ENCODE measurements at places on chromosomes 12 and 14.

DNA sequence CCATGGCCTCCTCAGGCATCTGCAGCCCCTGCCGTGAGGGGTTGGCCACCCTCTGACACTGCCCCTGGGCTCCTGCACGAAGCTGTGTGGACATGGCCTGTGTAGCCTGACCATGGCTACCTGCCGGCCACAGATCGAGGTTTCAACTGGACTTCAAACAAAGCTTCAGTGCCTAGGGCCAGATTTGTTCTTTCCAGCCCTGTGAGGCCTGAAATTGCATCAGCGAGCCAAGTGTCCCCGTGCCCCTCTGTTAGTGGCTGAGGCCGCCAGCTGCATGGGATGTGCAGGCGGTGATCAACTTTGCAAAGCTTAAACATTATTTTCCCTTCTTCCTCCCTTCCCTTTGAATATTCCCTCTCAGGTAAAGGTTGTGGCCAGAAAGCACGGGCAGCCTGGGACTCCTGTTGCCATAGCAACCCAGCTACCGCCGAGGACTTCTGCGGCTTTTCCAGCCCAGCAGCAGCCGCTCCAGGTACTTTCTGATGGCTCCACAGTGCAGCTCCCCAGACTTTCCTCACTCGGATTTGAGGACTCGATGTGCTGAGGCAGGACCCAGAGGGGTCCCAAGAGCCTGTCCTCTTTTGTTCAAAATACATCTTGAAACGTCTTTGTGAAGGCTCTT, 35.8 kb downstream of the DDX51 start:
- no peak for DNase-seq

DNA sequence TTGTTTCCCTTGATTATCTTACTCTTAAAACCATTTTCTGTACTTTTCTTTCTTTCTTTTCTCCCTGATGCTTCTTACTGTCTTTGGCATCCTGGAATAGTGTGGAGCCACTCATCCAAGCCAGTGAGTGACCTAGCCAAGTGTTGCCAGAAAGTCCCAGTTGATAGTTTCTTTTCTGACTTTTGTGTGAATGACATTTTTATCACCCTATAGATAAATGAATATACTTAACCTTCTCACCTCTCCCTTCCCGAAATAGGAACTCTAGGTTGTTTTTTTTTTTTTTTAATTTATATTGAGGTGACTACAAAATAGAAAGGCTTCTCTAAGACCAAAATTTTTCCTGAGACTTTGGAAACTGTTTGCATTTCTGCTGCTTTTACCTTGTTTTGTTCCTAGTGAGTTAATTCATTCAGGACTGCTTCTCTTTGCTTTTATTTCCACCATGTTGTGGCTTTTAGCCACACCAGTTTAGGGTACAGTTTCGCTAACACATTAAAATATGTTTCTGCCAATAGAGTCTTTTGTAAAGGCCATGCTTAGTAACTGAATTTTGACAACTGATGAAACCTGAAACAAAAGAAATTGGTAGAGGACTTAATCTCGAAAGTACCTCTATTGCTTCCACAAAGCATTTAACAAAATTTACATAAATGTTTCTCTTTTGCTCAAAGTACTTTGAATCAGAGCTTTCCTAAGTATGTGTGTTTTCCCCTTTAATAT, 194.6 kb downstream of the ERC1 start:
- DNase-seq = no peak

- DNase-seq = no peak
These were observed 70.9 kb downstream of the LLPH start for GRCh38 chr12:66059666-66060065.

DNA sequence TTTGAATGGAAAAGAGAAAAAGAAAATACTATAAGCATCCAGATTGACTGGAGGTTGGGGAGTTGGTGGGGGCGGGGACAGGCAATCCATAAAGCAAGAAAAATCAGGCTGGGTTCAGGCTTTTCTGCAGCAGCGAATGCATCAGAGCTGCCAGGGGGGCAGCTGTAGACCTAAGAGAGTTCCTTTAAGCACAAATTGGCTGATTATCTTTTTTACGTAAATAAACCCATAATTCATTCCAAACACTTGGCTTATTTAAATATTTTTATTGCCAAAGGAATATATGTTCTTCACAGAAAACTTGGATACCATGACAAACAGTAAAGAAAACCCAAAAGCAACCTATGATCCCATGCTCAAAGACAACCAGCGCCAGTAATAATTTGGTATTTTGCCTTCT, 10.2 kb downstream of the BDKRB2 start:
- no peak for DNase-seq

DNA sequence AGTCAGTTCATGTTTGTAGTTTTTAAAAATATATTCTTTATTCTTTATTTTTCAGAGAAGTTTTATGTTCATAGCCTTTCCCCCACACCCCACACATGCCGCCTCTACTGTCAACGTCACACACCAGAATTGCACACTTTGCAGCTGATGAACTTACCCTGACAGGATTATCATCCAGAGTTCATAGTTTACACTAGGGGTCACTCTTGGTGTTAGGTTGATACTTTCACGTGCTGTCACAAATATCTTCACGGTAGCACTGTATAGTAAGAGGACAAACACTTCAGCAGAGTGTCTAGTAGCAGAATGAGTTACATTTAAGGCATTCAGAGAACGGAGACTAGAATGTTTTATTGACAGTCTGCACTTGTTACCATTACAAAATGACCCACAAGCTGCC, 5.1 kb downstream of the DPPA3 start:
- peak; percentile 20 for DNase-seq

DNA sequence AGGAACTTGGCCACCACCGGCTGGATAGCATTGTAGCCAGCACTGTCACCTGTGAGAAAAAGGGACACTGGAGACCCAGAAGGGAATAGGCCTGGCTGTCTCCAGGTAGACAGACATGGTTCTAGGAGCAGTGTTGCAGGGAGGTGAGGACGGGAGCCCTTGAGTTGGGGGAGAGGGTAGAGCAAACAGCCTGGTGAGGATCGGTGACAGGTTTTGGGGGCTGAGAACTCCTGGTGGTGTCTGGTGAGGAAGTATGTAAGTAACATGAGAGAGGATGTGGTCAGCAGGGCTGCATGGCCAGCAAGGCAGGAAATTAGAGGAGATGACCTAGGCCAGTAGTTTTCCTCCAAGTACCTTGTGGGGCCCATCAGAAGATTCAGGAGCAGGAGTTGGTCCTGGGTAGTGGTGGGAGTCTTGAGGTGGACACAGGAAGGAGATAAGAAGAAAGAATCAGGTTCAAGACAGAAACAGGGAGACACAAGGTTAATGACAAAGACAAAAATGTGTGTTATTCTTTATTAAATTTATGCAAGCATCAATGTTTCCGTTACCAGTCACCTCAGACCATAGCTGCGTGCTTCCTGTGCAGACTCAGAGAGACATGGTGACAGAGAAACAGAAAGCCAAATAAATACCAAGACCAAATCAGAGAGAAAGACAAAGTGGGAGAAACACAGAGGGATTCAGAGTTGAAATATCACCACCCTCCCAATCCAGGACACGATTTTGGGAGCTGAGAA, at the start of gene ARHGAP9:
Gene ARHGAP9 (minus strand): TSS at position 491 of the 740 bp plus-strand sequence. CDS start 460 bp downstream, at position 31.
- DNase-seq = no peak

DNA sequence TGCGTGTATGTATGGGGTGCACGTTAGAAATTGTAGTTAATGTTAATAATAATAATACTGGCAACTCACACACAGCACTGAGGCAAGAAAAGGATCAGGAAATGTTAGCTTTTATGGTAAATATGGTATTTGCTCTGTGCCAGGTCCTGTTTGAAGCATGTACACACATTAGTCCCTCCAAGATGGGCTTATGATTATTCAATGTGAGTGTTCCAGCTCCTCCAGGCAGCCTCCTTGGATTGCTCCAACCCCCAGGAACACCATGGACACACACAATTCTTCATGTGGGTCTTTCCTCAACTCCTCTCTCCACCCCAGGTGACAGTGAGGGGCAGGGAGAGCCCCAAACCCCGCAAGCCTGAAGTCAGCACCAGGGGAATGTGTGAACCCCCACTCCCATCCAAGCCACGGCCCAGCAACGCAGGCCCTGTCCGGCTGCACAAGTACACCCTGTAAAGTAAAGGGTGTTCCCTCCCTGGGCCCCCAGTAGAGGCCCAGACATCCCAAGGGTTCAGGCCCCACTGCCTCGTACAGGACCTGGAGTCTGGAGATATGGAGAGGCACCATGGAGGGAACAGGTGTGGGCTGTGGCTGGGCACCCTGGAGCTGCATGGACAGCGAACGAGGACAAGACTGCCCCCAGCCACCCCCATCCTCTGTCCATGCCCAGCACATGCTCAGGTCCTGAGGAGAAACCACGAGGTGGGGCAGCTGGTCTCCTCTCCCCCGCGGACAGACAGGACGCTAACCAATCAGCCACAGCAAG, 41.3 kb downstream of the NCOR2 start:
- DNase-seq = no peak

DNA sequence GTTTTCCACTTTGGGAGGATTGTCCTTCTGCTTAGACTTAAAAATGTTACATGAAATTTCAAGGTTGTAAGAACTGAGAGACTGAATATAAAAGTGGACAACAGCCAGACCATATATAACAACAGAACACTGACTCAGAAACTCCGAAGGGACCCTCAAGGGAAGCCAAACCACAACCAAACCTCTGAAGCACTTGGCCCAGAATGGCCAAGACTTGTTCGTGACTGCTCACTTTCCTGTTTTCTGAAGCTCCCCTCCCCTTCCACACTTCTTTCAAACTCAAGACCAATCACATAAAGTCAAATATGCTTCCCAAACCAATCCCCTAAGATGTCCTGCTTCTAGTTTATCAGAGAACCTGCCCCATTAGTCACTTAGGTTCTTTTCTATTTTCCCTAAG, 13.7 kb downstream of the OR6J1 start:
- peak; percentile 79 for DNase-seq

DNA sequence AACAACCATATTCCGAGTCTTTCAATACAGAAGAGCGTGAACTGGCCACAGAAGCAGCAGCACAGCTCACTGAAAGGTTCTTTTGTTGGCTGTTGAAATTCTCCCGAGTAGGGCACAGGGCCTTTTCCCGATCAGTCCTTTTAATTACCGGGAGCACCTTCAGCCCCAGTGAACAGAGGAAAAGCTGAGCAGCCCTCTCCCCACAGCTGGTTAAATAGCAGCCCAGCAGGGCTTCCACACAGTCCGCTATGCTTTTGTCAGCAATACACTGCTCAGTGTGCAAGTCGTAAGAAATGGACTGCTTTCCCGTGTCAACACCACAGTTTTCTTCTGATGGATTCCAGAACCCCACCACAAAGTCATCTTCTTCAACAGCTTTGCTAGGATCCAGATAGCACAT, 61.3 kb downstream of the DICER1 start:
- no peak for DNase-seq

DNA sequence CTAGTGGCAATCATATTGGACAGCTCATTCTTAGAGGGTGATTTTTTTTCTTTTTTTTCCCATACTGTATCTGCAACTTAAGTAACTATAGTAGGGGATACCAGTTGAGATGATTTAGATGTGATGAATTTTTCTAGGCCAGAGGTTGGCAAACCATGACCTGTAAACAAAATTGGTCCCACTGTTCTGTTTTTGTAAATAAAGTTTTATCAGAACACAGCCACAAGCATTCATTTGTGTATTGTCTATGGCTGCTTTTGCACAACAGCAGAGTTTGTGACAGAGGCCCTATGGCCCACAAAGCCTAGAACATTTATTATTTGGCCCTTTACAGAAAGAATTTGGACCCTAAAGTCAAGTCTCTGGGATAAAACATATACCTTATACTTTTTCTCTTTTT, 11.4 kb downstream of the ARF6 start:
- no peak for DNase-seq

DNA sequence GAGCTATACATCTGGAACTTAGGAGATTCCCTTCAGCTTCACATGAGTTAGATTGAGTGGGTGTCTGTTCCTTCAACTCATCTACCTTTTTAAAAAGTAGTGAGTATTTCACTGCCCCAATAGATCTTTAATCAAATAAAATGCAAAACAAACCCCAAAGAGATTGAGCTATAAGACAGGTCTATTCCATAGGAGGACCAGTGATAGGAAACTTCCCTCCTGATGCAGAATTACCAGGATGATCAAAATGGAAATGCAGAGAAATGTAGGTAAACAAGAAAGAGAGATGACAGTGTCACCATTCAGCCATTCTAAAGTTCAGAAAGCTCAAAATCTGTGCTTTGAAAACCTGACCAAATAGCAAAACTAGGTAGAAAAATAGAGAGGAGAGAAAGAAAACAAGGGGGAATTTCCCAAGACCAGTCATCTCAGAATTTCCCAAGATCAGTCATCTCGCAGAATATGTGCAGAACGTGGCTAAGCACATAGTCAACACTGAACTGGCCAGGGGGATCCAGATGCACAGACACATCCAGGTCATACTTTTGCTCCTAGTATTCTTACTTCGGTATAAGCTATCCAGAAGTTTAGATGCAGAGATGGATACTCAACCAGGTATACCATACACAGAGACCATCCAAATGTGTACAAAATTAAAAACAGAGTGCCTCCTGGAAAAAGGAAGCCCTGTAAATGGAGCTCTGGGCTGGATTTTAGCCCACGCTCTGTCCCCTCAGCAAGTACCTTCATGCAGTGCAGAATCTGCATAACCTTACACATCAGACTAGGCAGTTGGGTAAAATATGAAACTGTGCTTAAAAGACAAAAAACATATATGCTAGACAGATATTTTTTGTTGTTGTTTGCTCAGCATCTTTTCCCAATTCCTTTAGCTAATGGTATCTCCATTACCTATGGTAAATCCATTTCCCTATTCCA, 27.4 kb downstream of the SLC41A2 start:
- DNase-seq = peak; percentile 57

GRCh38 chr14:67765192-67765834, 51.1 kb downstream of the ZFYVE26 start:
- no peak for DNase-seq

GRCh38 chr12:1080520-1081223, 89.6 kb downstream of the ERC1 start:
- DNase-seq = no peak

- no peak for DNase-seq
These were observed 24.4 kb upstream of the YARS2 start for GRCh38 chr12:32780071-32780470.

GRCh38 chr14:74612350-74613021, 449 bp upstream of the LTBP2 start:
- peak; percentile 81 for DNase-seq

- DNase-seq = no peak
These were observed 113.4 kb downstream of the CAPZA3 start for GRCh38 chr12:18851271-18851670.

DNA sequence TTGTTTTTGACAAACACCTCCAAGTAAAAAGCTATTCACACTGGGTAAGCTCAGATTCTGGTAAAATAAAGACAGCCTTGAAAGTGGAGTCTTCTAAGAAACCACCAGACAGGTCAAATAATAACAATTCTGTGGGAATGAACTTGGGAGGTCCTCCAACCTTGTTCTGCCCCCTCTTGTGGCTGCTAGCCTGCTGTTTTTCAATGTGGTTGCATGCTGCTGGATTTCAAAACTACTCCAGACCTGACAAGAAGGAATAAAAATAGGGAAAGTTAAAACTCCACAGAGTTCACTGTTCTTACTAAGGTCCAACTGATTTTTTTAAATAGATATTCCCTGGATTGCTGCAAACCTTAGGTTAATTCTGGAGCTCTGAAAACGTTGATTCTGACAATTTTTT, 32.2 kb upstream of the RIN3 start:
- DNase-seq = peak; percentile 65

GRCh38 chr12:117439531-117440001, 78.1 kb upstream of the NOS1 start:
- DNase-seq = no peak

- peak; percentile 71 for DNase-seq
These were observed 122.0 kb downstream of the TMEM117 start for GRCh38 chr12:43957732-43958372.

GRCh38 chr12:108911915-108912314, 32.0 kb downstream of the DAO start:
- DNase-seq = no peak

GRCh38 chr12:58067610-58068387, 126.4 kb downstream of the ATP23 start:
- DNase-seq = peak; percentile 81
